ENCODE measurements at places on chromosomes 2 and 18. TPM values are rescaled to one million over a fixed set of nuclear protein-coding genes. Genes with fewer than 3 reads are reported as not detected.

Gene SGPP2
- not detected for total RNA-seq

Gene ARID5A
- total RNA-seq = 152 TPM

Gene SLC35F6
- 43.7 TPM for total RNA-seq

Gene RNF125
- 2.2 TPM for total RNA-seq

Gene MALL
- total RNA-seq = 27.6 TPM

Gene SP9
- not detected for total RNA-seq

Gene UXS1
- 28.3 TPM for total RNA-seq

Gene ZAP70
- 5.3 TPM for total RNA-seq

Gene MARCO
- 13.7 TPM for total RNA-seq

Gene SMARCAL1
- 28.4 TPM for total RNA-seq

Gene MYL12B
- 328 TPM for total RNA-seq

Gene IL37
- total RNA-seq = not detected

DNA sequence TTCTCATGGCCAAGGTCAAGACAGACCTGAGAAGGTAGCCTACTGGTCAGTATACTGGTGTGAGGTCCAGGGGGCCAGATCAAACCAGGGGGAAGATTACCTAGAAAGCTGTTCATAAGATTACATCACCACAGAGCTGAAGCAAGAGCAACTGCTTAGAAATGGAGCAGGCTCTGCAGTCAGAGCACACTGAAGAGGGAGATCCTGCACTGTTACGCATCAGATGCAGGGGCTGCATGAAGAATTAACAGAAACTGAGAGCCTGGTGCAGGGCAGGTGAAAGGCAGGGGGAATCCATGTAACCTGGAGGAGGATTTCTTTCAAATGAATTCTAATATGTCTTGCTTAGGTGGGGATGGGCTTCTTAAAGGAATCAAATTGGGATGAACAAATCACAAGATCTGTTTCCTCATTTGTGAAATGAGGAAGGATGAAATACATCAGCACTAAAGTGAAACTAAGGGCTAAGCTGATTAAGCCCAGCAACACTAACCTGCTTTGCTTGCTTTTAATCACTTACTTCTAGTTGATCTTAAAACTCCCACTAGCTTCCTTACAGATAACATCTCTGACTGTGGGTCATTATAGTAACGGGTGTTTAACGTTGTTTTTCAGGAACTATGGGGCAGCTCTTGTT lies 74.3 kb upstream of the ADAM23 start:
- no peaks in the 10 kb centered on the region for H3K36me3 ChIP-seq
- H3K4me3 ChIP-seq = no peak overlapping the region
- DNase-seq = no peak
- H3K27ac ChIP-seq = no peak overlapping the region

GRCh38 chr18:59485382-59485781 lies 126.3 kb upstream of the LMAN1 start:
- DNase-seq = no peak
- H3K4me3 ChIP-seq = no peak overlapping the region
- H3K27me3 ChIP-seq = no peaks in the 10 kb centered on the region
- no peaks in the 10 kb centered on the region for H3K36me3 ChIP-seq

- H3K36me3 ChIP-seq = no peaks in the 10 kb centered on the region
- H3K4me3 ChIP-seq = no peak overlapping the region
- no peak for DNase-seq
- no peaks in the 10 kb centered on the region for H3K27me3 ChIP-seq
- H3K27ac ChIP-seq = peak overlapping the region; percentile 67
These were observed 148.0 kb downstream of the SMAD7 start for GRCh38 chr18:48802543-48803290.

DNA sequence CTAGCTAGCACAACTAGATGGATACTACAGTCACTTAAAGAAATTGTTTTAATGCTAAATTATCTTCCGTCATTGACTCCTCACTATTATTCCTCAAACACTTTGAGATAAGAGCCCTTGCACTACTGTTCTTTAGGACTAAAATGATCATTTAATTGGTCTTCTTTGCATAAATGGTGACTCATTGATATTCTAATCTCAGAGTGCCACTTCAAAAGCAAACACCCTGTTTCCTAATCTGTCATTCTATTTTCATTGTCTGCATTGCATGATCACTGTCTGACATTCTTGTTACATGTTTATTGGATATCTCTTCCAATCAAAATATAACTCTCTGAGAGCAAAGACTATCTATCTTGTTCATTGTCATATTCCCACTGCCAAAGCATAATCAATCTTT lies 313.9 kb downstream of the EXOC6B start:
- DNase-seq = no peak
- H3K4me3 ChIP-seq = no peak overlapping the region
- no peaks in the 10 kb centered on the region for H3K27me3 ChIP-seq
- H3K27ac ChIP-seq = no peak overlapping the region

DNA sequence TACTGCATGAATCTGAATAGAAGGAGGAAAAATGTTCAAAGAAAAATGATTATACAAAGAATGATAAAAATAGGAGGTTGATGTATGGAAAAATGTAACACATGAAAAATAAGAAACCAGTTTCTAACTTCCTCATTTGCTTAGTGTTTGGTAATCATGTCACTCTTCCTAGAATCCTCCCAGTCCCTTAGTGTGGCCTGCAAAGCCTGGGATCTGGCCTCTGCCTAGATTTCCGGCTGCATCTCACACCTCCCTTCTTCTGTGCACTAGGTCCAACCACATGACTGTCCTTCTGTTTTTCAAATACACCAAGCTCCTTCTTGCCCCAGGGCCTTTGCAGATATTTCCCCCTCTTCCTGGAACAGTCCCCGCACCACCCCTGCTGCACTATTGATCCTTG lies 76.8 kb upstream of the RBMS1 start:
- no peaks in the 10 kb centered on the region for H3K36me3 ChIP-seq
- DNase-seq = no peak
- H3K4me1 ChIP-seq = peaks cover 12% of the 10 kb centered on the region
- no peak overlapping the region for H3K4me3 ChIP-seq

GRCh38 chr2:192277494-192278109 lies 82.9 kb upstream of the TMEFF2 start:
- no peaks in the 10 kb centered on the region for H3K4me1 ChIP-seq
- H3K27ac ChIP-seq = no peak overlapping the region
- H3K36me3 ChIP-seq = no peaks in the 10 kb centered on the region
- no peaks in the 10 kb centered on the region for H3K27me3 ChIP-seq
- H3K4me3 ChIP-seq = no peak overlapping the region

GRCh38 chr2:170843656-170844055 lies 27.0 kb downstream of the GAD1 start:
- no peak for DNase-seq
- no peaks in the 10 kb centered on the region for H3K27me3 ChIP-seq
- no peak overlapping the region for H3K4me3 ChIP-seq

- H3K36me3 ChIP-seq = peaks cover 26% of the 10 kb centered on the region
- H3K4me1 ChIP-seq = no peaks in the 10 kb centered on the region
- no peak overlapping the region for H3K4me3 ChIP-seq
- no peak for DNase-seq
- H3K27ac ChIP-seq = no peak overlapping the region
- H3K27me3 ChIP-seq = no peaks in the 10 kb centered on the region
These were observed 32.5 kb upstream of the ERCC3 start for GRCh38 chr2:127326289-127326945.

DNA sequence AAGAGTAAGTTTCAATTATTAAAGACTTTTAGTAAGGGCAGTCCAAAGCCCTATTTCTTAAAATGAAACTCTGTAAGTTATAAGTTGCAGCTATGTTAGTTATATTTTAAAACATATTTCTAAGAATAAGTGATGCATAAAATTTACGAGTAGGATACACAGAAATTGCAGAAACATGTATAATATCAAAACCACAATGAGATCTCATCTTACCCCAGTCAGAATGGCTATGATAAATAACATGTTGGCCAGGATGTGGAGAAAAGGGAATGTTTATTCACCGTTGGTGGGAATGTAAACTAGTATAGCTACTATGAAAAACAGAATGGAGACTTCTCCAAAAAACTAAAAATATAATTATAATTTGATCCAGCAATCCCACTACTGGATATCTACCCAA lies 201.2 kb downstream of the CBLN2 start:
- H3K4me3 ChIP-seq = no peak overlapping the region
- no peaks in the 10 kb centered on the region for H3K4me1 ChIP-seq
- H3K27ac ChIP-seq = no peak overlapping the region

DNA sequence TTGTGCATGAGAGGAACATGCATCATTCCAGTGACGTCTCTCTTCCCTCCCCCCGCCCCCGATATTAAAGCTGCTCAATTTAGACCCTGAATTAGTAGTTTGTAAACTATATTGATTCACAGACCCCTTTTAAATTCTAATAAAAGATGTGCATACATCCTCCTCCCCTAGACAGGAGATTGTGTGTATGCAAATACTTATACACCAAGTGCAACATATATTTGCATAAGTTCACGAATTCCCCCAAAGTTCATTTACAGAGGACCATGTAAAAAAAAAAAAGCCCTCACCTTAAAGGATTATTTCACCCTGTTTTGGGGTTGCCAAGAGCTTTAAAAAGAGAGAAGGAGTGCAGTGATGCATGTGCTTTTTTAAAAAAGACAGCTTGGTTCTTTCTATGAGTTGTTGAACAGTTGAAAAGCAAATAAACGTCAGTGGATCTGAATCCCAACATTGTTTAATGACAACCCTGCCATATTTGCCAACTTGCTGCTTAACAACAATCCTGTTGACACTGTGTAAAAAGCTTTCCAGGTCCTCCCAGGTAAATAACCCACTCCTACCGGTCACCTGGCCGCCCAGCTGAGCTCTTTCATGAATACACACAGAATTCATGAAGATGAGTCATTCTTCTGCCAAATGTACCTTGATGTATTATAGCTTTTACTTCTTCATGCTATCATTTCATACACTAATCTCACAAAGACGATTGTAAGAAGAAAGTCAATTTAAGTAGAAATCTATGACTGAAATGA lies 211.5 kb downstream of the IKZF2 start:
- no peaks in the 10 kb centered on the region for H3K27me3 ChIP-seq
- no peaks in the 10 kb centered on the region for H3K36me3 ChIP-seq
- no peak for DNase-seq
- no peak overlapping the region for H3K4me3 ChIP-seq
- H3K27ac ChIP-seq = no peak overlapping the region

DNA sequence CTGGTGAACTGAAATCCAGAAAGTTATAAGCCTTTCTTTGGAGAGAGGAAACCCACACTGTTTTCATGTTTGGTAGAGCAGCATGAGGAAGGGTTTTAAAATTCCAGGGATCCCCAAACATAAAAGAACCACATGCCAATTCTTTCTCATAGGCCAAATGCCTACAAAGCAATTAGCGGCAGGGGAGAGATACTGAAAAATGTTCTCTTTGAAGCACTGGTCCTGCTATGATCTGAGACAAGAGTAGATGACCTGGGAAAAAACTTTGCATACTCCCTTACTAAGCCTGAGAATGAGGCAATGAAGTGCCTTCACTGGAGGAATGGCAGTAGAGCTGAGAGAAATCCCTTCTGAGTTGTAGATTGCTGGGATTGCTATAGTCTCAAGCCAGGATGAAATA lies 1261.7 kb downstream of the DSC3 start:
- no peaks in the 10 kb centered on the region for H3K36me3 ChIP-seq
- no peak for DNase-seq
- no peak overlapping the region for H3K4me3 ChIP-seq
- H3K27ac ChIP-seq = no peak overlapping the region
- H3K27me3 ChIP-seq = no peaks in the 10 kb centered on the region

DNA sequence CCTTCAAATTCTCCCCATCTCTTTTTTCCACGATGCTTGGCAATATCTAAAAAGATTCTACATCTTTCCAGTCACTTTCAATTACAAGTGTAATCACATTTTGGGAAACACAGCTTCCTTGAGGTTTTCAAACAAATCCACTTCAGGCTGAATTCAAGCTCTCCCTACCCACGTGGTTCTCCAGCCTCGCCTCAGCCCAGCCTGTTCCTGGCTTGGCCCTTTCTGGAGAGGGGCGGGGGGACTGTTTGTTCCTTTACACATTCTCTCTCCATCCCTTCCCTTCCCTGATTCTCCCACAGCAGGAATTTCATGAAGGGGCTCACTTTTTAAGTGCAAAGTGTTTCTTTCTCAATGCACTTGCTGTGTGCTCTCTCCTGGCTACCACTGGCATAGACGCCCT lies 226.3 kb upstream of the SOX11 start:
- DNase-seq = no peak
- no peaks in the 10 kb centered on the region for H3K4me1 ChIP-seq
- H3K36me3 ChIP-seq = no peaks in the 10 kb centered on the region
- H3K27me3 ChIP-seq = no peaks in the 10 kb centered on the region

- H3K4me1 ChIP-seq = peaks cover 20% of the 10 kb centered on the region
- no peaks in the 10 kb centered on the region for H3K27me3 ChIP-seq
- no peak overlapping the region for H3K27ac ChIP-seq
These were observed 95.0 kb downstream of the TNFRSF11A start for GRCh38 chr18:62420151-62420512.

DNA sequence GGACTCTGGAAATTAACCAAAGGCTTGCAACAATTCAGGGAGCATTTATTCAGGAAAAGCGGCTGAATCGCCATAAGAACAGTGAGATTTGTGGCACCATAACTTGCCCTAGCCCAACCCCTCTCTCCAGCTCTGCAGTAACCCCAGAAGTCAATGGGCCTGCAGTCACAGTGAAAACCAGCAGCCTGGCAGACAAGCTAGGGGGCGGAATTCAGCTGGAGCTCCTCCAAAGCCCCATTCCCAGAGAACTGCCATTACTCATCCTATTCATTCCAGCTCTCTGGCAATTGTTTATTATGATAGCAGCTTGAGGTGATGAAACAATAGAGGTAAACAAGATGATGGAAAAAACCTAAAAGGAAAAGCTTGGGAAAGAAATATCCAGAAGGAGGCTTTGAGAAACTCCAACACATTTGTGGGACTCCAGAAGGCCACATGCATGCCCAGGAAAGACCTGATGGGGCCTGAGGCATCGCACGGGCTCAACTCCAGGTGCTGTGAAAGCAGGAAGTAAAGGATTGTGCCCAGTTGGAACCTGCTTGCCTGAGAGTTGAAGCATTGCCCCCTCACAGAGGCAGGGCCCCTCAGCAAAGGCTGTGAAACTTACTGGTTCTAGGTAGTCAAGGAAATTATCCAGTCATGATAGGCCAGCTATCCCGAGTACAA lies 126.7 kb downstream of the TWIST2 start:
- no peaks in the 10 kb centered on the region for H3K27me3 ChIP-seq
- no peak overlapping the region for H3K4me3 ChIP-seq
- no peak for DNase-seq
- no peak overlapping the region for H3K27ac ChIP-seq

DNA sequence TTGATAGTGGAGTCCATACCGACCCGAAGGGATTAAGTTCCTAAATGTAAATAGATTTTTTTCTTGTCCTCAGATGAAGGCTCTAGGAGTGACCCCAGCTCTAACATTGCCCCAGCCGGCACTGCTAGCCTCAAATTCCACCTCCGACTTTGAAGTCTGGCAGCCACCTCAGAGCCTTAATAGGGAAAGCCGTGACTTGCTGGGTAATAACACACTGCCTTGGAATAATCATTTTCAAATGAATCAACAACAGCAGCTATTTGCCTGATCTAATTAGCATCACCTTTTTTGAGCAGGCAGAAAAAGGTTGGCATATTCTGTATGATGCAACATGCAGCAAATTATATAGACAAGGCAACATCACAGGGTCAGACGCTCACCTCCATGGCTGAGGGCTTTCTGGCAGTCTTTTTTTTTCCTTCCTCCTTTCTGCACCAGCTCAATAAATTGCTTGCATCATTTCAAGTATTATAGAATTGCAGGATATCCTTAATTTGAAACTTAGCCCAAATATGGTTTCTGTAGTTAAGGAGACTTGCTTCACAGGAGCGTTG lies 276.5 kb upstream of the ATP5MC3 start:
- H3K27ac ChIP-seq = no peak overlapping the region
- DNase-seq = no peak
- no peaks in the 10 kb centered on the region for H3K27me3 ChIP-seq
- no peaks in the 10 kb centered on the region for H3K36me3 ChIP-seq

GRCh38 chr18:10386956-10387355 lies 67.5 kb upstream of the APCDD1 start:
- no peaks in the 10 kb centered on the region for H3K36me3 ChIP-seq
- H3K27me3 ChIP-seq = no peaks in the 10 kb centered on the region
- no peak overlapping the region for H3K4me3 ChIP-seq
- no peak for DNase-seq
- H3K27ac ChIP-seq = no peak overlapping the region
- H3K4me1 ChIP-seq = no peaks in the 10 kb centered on the region
